Left kidney (tissue), 8 donors: ENCODE measurements at places on chromosomes 5 and 9. TPM values are rescaled to one million over a fixed set of nuclear protein-coding genes. Genes with fewer than 3 reads are reported as not detected.

GRCh38 chr5:138000102-138000723 lies 32.7 kb downstream of the FAM13B start:
- no peak for DNase-seq

DNA sequence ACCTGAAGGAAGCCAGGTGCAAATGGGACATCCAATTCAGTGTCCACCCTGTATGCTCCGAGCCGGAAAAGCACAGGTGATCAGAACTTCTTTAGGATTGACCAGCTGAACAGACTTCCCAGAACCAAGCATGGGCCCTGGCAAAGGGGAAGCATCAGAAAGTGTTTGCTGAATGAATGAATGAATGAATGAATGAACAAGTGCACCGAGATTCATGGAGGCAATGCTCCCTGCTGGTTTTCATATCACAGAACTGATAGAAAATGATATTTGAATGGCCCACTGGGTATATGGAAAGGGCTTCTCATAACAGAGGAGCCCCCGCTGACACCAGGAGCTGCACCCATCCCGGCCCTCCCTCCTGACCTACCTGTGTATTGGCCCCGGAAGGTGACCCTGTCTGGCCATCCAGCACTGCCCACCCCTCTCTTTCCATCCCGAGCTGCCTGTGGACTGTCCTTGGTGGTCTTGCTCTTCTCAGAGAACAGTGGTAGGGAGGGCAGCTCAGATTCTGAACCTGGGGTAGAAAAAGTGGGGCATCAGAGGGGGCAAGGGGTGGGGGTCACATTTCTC lies 15.9 kb downstream of the ORM2 start:
- no peak for DNase-seq

The IFNA21 gene
- not detected for polyA plus RNA-seq

DNA sequence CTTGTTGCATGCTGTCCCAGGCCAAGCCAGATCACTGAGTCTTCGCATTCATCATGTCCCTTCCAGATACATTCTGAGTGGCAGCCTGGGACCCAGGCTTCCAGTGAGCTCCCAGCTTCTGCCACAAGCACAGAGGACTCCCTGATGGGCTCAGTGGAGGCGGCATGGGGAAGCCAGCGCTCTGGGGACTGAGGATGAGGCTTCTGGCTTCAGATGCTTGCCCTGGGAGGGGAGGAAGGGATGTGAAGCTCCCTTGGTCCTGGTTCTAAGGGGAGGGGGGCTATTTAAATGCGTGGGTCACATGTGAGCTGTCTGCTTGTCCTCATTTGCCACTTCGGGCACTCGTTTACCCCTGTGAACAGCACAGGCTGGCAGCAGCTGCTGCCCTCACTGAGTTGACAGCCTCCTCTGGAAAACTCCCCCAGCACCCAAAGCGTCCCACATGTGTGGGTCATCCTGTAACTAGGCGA lies 174.0 kb downstream of the NR3C1 start:
- DNase-seq = no peak

GRCh38 chr9:93343663-93344062 lies 107.8 kb upstream of the FAM120A start:
- no peak for DNase-seq

- DNase-seq = no peak
Observed at GRCh38 chr5:177565046-177565445, 10.7 kb upstream of the FAM193B start.

GRCh38 chr5:107874795-107875194 lies 204.1 kb upstream of the EFNA5 start:
- no peak for DNase-seq

- DNase-seq = no peak
Observed at GRCh38 chr5:169100735-169101075, 200.2 kb downstream of the SLIT3 start.

The SHISAL2B gene
- polyA plus RNA-seq = 0.27 TPM

GRCh38 chr9:27362447-27363210 lies 65.7 kb upstream of the EQTN start:
- DNase-seq = no peak

- no peak for DNase-seq
Observed at GRCh38 chr5:19035816-19036215, 952.2 kb downstream of the CDH18 start.

GRCh38 chr9:97526895-97527575 lies 25.6 kb downstream of the TMOD1 start:
- DNase-seq = no peak

The DBN1 gene
- polyA plus RNA-seq = 175 TPM

DNA sequence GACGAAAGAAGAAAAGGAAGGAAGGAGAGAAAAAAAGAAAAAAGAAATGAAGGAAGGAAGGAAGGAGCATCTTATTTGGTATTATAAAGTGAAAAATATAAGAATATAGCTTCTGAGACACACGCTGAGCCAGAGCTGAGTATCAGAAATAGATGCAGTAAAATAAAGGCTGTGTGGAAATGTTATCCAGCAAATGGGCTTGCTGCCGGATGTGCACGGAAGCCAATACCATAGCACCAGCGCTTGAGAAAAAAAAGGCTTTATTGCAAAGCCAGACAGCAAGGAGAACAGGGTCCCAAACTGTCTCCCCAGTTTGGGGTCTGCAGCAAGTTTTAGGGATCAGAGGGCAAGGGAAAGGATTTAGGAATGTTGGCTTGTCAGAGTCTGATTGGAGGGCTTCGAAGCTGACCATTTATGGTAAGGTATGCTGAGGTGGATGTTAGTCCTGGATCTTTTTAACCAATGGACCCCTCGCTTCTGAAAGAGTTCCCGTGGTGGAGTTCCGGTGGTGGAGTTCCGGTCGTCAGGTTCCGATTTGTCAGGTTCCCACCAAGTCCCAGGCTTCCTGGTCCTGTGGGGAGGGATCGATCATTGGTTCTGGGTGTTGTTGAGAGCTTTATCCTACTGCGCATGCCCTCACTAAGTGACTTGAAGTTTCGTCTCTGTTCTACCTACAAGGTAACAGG lies 70.4 kb downstream of the SFXN1 start:
- no peak for DNase-seq

The ORM2 gene
- not detected for polyA plus RNA-seq

DNA sequence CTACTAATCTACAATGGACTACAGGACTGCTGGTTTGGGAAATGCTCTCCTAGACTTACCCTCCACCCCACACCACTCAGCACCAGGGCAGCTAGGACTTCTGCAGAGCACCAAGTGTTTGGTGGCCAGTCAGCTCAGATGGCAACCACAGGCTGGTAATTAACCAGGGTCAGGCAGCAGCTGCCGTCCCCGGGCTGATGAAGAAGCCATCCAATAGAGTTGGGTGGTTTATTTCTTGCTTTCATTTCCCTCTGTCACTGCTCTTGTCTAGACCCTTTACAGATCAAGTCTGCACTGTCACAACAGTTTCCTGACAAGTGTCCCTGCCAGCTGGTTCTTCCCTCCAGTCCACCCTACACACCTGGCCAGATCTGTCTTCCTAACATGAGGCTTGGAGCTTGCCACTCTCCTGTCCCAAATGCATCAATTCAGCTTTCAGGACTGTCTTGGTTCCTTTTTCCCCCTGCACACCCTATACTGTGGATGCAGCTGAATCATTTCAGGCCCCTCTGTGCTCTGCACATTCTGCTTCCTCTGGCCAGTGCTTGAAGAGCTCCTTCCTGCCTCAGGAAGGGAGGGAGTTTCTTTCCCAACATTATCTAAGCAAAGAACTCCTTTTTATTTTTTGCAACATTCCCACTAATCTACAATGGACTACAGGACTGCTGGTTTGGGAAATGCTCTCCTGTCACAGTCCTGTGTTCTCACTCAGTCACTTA lies 30.2 kb upstream of the HSPA9 start:
- DNase-seq = no peak

DNA sequence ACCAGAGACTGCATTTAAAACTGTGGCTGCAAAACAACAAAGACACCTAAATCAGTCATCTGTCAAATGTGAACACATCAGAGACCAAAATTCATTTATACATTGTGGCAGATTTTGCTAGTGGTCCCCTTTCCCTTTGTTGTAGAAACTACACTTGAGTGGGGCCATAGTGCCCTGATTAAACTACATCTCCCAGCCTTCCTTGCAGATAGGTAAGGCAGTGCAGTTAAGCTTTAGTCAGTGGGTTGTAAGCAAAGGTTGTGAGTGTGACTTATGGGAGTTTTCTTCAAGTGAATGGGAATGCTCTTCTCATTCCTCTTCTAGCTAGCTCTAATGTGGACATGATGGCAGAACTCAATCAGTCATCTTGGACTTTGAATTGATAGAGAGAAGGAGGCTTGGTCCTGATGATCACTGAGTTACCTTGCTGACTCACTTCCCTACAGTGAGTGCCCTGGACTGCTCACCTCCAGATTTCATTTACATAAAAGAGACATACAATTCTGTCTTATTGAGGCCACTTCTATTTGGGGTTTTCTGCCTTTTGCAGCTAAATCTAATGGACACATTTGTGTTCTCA lies 35.2 kb upstream of the SPARC start:
- DNase-seq = no peak

DNA sequence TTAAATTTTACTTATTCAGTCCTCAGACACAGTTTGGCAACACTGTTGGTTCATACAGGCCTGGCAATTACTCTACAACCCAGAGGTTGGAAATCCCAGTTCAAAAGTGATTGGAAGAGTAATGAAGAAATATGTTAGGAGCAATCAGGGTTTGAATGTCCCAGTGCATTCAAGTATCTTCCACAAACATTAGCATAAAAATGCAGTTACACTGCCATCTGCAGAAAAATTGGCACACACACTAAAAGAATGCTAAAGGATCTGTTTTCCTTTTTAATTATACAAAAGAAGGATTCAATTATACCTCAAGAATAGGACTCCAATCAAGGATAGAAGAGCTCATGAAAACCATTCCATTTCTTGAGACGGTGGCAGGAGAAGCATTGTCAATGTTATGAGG lies 130.2 kb downstream of the DNAH5 start:
- DNase-seq = no peak

GRCh38 chr5:174355208-174355612 lies 309.7 kb downstream of the NSG2 start:
- DNase-seq = no peak

DNA sequence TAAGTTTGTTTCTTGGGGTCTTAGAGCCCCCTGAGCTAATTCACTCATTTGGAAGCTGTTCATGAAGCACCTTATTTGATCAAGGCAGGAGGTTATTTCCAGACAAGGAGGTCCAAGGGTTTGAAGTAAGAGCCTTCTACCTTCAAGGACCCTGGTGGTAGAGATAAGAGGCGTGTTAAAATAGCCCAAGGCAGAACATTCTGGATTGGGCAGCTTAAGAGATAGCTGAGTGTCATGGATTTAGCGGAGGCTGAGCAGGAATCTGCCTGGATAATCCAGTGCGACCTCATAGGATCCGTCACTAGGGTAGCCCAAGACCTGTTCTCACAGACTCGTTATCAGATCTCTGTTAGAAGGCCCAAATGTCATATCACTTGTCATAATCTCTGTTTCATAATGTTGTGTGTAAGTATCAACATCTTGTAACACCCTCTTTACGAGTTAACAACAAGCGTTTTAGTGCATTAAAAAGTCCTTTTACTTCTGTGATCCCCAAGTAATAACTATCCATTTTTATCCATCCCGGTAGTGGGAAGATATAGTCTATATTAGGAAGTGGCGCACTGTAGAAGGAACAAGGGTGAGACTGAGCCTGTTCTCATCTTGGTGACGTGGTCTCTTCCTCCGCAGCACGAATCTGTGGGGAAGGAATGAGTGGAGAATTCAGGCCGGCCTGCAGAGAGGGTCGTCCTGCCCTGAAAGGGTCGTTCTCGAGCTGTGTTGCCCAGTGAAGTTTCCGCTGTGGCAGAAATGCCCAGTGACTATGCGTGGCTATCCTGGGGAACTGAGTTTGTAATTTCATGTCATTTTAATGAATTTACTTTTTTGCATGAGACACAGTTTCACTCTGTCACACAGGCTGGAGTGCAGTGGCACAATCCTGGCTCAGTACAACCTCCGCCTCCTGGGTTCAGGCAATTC lies 28.8 kb downstream of the SLC25A25 start:
- DNase-seq = no peak

The C1QTNF3 gene
- 71.9 TPM for polyA plus RNA-seq

GRCh38 chr9:94526951-94527350 lies 27.9 kb upstream of the PCAT7 start:
- no peak for DNase-seq

The PCDHGB1 gene
- polyA plus RNA-seq = 1.9 TPM

The GTF3C5 gene
- 69.7 TPM for polyA plus RNA-seq
